A549 treated with GW870086 at 1 μM for 4 hours (cell line): ENCODE measurements at places on chromosomes 7 and 10. TPM values are rescaled to one million over a fixed set of nuclear protein-coding genes. Genes with fewer than 3 reads are reported as not detected.

The NAT16 gene
- total RNA-seq = 0.06 to 0.25 TPM (median 0.11 TPM) in 5 replicates

The PAPSS2 gene
- total RNA-seq = 17.2 to 23.2 TPM (median 21.4 TPM) in 5 replicates

The CPEB3 gene
- total RNA-seq = 0.31 to 0.44 TPM (median 0.38 TPM) in 5 replicates

The TMUB1 gene
- 34.0 to 56.4 TPM (median 54.1 TPM) in 5 replicates for total RNA-seq

The ZNF425 gene
- 1.0 to 1.7 TPM (median 1.4 TPM) in 5 replicates for total RNA-seq

The LRMDA gene
- 2.6 to 6.6 TPM (median 5.3 TPM) in 5 replicates for total RNA-seq

The HOXA6 gene
- total RNA-seq = 0.83 to 2.2 TPM (median 1.5 TPM) in 5 replicates

The SFTPA1 gene
- not detected in 5 replicates for total RNA-seq

The CNPY1 gene
- not detected in 5 replicates for total RNA-seq
